GM19239 (cell line): ENCODE measurements at places on chromosomes 12 and 14.
A peak's percentile ranks its signal among the peaks of the same experiment; 100 is the strongest.

DNA sequence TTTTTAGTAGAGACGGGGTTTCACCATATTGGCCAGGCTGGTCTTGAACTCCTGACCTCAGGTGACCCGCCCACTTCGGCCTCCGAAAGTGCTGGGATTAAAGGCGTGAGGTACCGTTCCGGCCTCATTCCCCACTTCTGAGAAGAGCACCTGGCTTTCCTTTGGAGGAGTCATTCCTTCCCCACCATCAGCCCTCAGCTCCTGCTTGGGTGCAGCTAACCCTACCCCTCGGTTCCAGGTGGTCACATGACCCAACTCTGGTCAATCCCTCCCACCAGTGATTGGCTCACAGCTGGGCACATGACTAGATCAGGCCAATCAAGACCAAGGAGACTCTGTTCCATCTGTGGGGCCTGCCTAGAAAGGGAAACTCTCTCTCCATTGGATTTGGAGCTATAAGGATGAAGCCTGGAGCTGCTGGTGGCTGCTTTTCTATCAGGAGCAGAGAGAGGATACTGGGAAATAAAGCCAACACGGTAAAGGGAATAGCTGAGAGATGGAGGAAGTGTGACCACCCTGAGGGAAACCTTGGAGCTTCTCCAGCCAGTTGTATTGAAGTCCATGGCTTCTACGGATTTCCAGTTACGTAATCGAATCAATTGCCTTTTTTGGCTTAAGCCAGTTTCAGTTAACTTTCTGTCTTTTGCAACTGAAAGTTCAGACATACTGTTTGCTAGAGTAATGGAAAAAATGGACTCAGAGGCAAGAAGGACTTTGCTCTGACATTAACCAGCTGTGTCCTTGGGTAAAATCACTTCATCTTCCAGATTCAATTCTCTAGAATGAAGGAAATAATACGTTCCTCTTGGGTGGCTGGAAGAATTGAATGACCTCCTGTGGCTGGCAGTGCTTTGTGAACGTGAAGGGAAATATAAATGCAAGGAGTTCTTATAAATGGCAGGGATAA, 19.7 kb upstream of the IFT81 start:
- DNase-seq, result no peak

DNA sequence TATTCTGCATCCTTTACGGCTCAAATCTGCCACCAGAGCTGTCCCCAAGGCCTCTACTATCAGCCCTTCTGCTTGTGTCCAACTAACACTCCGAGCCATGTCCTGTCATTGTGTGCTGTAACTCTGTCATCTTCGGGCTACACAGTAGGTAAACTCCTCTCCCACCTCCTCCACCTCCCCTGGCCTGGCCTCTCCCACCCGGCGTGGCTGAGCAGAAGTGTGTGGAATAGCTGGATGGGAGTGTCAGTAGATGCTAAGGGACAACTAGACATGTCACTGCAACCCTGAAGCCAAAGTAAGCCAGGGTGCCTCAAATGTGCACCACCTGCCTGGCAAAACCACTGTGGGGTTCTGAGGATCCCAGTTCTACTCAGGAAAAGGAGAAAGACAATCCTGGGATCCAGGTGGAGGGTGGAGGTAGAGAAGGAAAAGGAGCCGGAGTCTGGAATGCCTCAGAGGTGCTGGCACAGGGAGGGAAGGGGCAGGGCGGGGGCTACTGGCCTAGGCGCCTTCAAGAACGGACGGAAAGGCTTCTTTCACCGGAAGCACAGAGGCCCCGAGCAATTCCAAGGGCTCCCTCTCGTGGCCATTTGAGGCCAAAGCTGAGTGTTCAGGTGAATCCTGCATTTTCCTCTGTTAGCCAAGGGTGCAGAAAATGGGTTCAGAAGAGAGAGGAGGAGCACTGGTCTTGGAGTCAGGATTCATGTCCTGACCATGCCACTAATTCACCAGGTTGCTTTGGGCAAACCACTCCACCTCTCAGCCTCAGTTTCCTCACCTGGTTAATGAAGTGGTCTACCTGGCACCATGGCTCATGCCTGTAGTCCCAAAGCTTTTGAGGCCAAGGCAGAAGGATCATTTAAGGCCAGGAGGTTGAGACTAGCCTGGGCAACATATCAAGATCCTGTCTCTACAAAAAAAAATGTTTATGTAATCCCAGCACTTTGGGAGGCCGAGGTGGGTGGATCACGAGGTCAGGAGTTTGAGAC, 20.5 kb upstream of the FAM181A start:
- DNase-seq, result peak; percentile 84

DNA sequence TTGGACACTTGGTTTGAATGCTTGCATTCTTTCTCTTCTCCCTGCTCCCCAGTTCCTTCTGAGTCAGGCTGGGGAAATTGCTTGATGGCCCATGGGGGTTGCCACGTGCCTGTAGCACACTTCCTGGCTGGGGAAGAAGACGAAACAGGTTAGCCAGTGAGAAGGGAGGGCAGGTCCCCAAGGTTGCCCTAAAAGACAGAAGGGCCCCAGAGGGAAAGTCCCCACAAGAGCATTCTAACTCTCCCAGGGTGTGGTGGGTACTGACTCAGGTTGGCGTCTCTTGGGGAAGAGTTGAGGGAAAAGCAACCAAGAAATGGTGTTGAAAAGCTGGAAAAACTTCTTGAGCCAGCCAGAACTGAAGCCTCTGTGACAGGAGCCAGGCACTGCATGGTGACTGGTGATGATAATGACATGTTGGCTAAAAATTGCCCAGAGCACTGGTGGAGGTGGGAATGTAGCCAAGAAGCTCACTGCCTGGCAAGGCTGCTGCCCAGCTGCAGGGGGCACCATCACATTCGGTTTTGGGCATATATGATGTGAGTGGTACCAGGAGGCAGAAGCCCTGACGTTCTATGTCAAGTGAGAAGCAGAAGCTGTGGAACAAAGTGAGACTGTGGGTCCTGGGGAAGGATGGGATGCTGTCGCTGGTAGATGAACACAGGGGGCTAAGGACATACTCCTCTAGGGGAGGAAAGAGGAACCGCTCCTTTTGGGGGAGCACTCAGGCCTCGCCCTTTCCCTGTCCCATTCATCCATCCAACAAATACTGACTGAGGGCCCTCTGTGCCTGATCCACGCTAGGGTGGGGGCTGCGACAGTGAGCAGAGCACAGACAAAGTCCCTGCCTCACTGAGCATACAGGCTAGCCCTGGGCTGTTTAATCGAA, 8.1 kb upstream of the RABGGTA start:
- peak; percentile 37 for DNase-seq

DNA sequence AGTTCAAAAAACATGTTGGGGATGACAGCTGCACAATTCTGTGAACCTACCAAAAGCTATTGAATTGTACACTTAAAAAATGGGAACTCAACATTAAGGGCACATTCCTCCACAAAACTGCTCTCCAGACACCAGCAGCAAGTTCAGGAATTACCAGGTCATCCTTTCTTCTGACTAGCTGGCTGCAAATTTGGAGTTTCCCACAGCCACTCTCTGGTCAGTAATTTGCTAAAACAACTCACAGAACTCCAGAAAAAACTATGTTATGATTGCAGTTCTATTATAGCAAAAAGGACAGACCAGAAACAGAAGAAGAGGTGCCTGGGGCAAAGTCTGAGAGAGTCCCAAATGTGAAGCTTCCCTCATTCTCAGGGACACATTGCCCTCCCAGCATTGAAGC, 20.1 kb upstream of the PLEKHD1 start:
- no peak for DNase-seq

DNA sequence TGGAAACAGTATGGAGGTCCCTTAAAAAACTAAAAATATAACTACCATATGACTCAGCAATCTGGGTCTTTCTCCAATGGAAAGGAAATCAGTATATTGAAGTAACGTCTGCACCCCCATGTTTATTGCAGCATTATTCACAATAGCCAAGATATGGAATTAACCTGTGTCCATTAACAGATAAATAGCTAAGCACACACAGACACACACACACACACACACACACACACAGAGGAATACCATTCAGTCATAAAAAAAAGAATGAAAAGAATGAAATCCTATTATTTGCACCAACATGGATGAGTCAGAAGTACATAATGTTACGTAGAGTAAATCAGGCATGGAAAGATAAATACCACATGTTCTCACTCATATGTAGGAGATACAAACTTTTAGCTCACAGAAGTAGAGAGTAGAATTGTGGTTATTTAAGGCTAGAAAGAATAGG, 4.7 kb downstream of the KLRK1 start:
- DNase-seq, result no peak

DNA sequence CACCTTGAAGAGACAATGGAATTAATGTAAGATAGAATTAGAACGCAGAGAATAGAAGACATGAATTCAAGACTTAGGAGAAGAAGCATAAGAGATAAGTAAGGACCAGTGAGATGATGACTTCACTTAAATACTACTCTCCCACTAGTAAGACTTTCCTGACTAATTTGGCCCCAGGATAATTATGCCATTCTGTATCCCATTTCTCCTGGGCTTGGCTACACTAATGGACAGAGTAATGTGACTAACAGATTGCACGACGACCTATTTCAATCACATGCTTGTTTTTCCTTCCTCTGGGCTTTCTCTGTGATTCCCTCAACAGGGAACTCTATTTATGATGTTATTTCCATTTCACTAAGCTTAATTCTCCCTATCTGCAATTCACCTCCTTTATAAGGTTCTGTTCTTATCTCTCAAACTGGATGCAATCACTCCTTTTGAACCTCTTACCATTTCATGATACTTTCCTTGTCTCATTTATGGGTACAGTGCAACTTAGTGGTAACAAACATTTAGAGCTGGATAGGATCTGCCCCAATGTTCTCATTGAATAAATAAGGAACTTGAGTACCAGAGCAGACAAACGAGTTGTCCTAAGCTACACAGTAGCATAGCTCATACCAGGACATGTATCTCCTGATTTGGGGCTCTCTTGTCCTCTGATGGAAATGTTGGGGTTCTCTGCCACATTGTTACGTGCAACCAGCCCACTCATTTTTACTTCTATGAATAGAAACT, 102.7 kb downstream of the BTG1 start:
- no peak for DNase-seq

DNA sequence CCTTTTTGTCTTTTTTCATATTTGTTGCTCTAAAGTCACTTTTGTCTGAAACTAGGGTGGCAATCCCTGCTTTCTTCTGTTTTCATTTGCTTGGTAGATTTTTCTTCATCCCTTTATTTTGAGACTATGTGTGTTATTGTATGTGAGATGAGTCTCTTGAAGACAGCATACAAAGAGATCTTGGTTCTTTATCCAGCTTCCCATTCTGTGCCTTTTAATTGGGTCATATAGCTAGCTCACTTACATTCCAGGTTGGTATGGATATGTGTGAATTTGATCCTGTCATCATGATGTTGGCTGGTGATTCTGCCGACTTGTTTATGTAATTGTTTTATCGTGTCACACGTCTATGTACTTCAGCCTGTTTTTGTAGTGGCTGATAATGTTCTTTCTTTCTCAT, 267.7 kb upstream of the MGAT4C start:
- DNase-seq, result no peak
